ENCODE measurements at places on chromosomes 1 and 21.

DNA sequence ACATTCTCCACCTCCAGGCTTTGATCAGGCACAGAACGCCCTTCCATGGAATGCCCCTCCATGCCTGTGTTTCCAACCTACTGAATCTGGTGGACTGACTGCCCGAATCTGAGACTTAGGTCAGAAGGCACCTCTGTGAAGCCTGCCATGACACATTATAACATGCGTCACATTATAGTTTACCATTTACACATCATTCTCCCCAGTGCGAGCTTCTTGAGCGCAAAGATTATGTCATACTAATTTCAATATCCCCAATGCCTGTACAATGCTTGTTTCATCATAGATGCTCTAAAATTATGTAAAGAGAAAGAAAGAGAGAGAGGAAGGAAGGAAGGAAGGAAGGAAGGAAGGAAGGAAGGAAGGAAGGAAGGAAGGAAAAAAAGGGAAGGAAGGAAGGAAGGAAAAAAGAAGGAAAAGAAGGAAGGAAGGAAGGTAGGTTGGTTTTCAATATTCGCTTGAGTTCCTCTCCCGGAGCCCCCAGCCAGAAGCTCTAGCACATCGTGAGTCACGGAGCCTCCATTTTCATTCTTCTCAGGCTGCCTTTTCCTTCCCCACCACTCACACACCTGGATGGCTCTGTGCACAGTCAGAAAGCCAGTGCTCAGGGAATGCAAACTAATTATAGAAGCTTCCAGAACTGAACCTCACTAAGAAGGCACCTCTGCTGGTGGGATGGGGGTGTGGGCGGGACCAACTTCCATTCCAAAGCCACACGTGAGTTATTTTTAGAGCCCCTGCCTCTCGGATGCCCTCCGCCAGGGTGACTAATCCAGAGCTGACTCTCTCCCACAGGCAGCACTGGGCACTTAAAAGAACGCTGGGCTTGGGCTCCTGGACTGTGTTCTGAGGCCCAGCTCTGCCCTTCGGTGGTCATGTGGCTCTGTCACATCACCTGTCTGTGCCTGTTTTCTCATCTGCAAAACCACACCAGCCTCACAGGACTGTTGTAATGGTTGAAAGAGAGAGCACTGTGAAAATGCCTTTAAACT is 27.4 kb downstream of the LAMB3 start:
- DNase-seq: no peak

DNA sequence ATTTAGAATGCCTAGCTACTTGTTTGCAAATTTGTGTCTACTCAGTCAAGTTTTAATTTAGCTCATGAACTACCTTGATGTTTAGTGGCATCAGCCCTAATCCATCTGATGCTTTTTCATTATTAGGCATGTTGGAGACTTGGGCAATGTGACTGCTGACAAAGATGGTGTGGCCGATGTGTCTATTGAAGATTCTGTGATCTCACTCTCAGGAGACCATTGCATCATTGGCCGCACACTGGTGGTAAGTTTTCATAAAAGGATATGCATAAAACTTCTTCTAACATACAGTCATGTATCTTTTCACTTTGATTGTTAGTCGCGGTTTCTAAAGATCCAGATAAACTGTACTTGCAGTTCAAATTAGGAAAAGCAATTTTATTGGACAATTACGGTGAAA is 7.6 kb downstream of the SOD1 start:
- no peak for DNase-seq

DNA sequence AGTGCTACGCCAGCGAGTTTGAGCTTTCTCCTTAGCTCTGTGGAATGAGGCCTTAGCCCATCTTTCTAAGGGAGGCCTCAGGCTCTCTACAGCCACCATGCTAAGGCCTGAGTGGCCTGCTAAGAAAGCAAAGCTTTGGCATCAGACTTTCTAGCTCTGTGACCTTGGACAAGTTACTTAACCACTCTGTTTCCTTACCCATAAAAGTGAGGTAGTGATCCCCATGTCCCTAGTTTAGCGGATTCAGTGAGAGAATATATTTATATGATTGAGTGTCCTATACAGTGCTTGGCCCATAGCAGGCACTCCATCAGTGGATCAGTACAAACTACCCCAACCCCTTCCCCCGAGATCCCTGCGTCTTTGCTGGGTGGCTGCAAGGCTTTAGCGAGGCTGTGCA is 4.0 kb downstream of the POGK start:
- DNase-seq: no peak

- DNase-seq: no peak
Observed at GRCh38 chr1:98287626-98288025, 366.8 kb upstream of the DPYD start.

- DNase-seq: no peak
Observed at GRCh38 chr1:188489336-188490112, 1660.8 kb downstream of the PLA2G4A start.

DNA sequence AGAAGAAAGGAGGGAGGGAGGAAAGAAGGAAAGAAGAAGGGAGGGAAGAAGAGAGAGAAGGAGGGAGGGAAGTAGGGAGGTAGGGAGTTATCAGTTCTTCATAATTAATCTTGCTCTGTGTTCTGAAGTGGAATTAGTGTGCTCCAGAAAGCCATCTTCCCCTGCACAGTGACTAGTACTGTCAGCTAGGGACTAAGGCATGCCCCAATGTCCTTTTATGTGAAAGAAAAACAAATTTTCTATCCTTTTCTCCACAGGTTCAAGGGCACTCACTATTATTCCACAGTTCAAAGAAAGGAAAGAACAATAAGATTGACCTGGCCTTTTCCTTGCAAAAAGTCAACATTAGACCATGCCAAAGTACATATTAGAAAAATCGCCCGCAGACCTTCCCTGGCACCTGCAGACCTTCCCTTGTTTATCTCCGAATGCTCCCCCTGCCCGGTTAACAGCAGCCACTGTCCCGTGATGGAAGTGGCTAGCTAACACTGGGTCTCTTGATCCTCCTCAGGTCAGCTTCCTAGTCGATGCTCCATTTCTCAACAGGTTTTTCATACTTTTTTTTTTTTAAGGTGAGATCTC is 107.2 kb upstream of the EDEM3 start:
- no peak for DNase-seq

DNA sequence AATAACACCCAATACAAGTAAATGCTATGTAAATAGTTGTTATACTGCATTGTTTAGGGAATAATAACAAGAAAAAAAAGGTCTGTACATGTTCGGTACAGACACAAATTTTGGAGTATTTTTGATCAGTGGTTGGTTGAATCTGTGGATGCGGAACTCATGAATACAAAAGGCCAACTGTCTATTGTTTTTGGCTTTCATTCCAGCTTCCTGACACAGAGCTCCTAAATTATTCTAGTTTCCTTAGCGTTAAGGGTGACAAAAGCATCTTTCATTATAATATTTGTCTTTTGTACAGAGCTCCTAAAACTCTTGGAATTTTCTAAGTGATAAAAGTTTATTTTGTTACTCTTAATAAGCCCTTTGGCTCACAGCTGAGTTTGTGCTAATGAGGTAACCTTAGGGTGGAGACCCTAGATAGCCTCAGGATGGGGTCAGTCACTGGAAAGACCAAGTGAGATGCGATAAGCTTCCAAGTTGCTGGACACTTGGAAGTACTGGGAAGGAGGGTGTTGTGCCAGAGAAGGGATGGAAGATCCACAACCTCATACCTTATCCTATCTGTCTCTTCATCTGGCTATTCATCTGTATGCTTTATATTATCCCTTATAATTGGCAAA is 57.4 kb upstream of the PRRC2C start:
- no peak for DNase-seq

- DNase-seq: peak; percentile 9
Observed at GRCh38 chr1:47755101-47755990, 241.8 kb downstream of the TRABD2B start.

DNA sequence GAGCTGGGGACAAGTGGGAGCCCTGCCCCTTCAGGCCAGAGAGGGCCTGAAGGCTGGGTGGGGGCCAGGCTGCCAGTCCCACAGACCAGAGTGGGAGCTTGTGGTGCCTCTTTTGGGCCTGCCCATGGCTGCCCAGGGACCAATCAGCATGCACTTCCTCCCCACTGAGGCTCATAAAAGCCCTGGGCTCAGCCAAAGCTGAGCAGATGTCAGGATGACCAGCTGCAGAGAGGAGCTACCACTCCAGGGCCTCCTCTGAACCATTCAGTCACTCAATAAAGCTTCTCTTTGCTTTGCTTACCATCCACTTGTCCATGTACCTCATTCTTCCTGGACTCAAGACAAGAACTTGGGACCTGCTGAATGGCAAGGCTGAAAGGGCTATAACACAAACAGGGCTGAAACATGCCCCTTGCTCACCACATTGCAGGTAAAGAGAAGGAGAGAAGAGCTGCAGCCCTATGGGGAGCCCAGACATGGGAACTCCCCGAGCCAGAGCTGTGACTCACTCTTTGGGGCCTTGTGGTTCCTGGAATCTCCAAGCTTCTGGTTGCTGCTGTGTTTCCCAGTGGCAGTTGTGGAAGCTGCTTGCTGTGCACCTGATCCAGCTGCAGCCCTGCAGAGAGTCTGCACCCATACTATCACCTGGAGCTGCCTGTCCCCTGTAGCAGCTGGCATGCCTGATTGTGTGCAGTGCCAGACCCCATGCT is 82.0 kb downstream of the OLFML3 start:
- DNase-seq: no peak

DNA sequence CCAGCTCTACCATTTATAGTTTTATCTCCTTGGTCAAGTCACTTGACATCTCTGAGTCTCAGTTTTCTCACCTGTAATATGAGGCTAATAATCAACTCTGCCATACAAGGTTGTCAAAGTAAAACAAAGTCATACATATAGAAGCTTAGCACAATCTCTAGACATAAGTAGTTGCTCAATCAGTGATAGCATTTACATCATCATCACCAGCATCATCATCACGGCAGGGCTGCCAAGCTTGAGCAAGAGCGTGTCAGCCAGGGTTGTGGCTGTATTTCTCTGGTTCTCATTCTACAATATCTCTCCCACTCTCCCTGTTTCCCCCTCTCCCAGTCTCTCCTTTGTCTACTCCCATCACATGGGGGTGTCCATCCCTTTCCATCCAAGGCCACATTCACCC is 41.7 kb upstream of the COA6 start:
- DNase-seq: no peak

DNA sequence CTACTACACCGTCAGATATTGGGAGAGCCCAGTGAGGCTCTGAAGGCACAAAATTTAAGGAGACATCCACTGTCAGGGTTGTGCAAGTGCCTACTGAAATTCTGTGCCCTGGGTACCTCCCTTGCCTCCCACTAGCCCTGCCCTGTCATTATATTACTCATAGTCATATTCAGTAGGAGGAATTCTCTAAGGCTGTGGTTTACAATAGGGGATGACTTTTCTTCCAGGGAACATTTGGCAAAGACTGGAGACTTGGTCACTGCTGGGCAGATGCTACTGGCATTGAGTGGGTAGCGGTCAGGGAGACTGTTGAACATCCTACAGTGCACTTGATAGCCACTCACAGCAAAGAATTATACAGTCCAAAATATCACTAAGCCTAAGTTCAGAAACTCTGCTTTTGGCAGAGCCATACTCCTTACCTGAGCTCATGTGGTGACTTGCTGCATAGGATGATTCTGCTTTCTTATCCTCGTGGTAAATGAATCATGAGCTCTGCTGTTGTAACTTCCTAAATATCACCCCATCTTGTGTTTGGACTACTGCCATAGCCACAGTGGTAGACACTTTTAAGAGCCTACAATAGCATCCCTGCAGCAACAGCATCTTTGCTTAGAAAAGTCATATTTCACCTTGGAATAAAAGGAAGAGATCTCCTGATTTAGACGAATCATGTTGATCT is 563.4 kb upstream of the PLXNA2 start:
- DNase-seq: no peak

DNA sequence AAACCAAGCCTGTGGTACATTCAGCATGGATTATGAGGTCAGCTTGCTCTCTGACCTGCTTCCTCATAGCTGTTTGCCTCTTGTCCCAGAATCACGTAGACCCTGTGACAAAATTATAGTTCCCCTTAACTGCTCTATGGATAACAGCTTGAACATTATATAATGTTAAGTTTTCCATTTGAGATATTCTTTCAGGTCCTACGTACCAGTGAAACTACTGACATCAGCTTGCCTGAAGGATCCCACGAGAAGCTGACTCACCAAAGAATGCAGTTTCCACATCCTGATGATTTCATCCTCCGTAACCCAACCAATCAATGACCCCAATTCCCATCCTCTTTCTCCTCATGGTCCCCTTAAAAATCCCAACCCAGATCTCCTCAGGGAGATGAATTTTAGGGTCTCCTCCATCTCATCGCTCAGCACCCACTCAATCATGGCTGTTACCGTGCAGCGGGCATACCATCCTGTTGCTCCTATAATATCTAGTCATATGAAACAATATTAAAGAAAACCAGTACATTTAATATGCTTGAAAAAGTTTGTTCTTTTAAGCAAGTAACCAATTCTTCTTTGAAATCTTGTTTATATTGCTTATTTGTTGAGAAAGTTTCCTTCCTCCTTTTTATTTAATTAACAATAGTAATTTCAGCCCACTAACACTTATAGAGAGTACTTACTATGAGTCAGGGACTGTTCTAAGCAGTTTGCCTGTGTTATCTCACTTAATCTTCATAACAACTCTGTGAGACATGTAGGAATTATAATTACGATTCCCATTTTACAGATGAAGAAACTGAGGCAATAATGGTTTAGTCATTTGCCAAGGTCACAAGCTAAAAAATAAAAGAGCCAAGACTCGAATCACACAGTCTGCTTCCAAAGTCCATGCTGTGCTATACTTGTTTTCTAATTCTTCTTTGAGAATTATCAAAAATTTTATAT is 27.4 kb downstream of the CHML start:
- DNase-seq: no peak

DNA sequence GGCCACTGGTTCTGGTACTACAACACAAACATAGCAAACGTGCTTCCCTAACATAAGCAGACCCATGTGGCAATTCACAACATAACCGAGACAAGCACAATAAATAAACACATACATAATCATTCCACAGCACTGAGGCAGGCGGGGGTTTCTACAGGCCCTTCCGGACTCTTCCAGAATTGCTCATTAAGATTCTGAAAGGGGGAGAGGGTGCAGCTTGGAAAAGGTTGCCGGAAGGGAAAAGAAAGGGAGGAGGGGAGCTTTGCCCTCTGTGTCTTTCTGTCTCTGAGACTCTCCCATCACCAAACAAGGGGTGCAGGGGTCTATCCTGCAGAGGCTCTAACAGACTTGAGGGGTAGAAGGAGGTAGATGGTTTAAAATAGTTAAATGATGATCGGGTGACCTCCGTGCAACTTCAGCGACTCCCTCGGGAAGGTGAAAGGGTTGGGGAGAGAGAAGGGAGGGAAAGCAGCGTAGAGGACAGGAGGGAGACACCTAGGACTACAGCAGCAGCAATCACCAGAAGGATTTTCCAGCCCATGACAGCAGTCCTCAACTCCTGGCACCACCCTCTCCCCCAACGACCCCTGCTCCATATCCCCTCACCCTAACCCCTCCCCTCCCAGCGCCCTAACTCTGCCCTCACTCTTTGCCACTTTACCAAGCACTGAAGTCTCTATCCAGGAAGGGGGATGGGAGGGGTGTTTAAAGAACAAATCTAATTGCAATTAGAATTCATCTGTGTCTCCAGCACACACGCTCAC is 365.5 kb upstream of the ESRRG start:
- no peak for DNase-seq

DNA sequence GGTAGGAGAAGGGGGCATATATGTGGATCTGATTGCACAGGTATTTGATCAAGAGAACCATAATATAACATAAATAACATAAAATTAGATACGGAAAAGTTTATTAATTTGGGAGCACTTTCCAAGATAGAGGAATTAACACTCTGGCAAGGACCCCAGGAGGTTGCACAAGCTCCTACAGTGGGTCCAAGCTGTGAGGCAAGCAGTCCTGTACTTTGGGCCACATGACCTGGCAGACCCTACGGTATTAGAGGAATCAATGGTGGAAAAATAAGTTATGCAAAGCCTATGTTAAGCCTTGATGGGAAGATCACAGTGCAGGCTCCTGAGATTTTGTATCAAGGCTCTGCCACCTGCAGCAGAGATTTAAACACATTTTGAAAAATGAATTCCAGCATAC is 220.1 kb downstream of the COL24A1 start:
- no peak for DNase-seq

Data from activated T-helper 1 cell treated with Interleukin-2 at 50 U/mL for 16 hours (primary cell).